Esophagus squamous epithelium (tissue), 5 donors: ENCODE measurements at places on chromosomes 3 and 15.

DNA sequence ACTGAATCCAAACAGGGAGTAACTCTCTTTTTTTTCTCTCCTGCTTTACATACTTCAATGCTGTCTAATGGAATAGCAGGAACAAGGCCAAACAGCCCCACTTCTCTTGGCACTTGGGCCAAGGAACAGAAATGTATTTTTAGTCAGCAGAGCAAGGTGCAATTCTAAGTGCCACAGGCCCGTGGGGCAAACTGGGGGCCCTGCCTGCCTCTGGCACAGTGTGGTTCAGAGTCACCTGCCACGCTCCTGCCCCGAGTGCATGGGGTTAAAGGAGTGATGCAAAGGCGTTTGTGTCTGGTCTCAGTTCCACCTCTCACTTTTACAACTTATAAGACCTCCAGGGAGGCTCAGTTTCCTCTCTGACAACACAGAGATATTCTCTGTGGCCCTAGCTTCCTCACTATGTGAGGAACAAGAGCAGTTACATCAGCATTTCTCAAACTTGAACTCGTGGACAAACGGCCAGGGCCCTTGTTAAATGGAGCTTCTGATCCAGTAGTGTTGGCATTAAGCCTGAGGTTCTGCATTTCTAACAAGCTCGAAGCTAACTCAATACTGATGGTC, 51.3 kb downstream of the LRIG1 start:
- no peak for DNase-seq

DNA sequence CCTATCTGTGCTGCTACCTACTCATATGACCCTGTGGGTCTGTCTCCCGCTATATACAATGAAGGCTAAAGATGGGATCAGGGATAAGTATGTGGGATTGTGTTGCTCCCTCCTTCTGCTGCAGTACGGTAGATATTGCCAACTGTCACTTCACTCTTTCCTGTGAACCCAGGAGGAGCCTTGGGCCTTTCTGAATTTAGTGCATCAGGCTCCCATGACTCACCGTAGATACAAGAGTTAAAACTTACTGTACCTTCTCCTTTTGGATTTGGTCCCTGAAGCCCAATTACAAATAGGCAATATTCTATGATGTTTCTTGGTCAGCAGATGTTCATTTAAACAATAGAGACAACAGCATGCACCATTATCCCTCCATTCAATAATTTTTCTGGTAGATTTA, 27.4 kb downstream of the MITF start:
- no peak for DNase-seq

GRCh38 chr3:196757876-196758739, 18.5 kb downstream of the PAK2 start:
- DNase-seq = no peak

DNA sequence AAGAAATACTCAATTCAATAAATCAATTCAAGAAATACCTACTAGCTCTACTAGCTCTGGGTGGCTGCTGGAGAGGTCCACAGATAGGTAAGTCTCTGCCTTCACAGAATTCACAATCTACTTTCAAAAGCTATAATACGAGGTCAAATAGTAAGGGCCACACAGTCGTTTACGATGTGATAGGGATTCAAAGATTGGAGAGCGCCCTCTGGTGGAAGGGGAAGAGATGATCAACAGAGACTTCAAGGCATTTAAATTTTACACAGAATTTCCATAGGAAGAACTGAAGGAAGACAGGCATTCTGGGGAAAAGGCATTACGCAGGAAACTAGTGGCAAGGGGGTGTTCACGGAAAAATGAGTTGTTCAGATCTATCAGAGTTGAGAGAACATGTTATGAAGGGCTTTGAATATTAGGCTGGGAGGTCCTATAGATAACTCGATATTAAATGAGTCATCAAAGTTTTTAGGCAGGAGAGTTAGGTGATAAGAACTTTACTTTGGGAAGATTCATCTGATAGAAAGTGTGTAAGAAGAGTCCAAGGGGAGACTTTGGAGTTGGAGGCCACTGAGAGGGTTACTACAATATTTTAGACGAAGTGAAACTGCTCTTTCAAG, 128.8 kb downstream of the FRMD5 start:
- no peak for DNase-seq

DNA sequence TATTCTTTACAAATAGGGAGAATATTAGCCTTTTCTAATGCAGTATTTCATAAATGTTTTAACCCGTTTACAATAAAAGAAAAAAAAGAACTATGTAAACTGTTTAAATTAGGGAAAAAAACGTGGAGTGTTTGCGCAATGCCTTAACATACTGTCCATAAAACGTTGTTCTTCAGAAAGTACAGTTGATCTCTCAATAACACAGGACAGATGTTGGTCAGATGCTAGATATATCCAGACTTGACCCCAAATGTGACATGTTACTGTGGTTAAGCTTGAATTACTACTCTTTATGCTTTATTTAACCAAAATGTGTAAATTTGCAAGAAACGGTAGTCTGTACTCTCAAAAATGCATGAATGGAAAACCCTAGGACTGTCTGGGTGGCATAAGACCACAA, 110.3 kb downstream of the PLOD2 start:
- DNase-seq = no peak

DNA sequence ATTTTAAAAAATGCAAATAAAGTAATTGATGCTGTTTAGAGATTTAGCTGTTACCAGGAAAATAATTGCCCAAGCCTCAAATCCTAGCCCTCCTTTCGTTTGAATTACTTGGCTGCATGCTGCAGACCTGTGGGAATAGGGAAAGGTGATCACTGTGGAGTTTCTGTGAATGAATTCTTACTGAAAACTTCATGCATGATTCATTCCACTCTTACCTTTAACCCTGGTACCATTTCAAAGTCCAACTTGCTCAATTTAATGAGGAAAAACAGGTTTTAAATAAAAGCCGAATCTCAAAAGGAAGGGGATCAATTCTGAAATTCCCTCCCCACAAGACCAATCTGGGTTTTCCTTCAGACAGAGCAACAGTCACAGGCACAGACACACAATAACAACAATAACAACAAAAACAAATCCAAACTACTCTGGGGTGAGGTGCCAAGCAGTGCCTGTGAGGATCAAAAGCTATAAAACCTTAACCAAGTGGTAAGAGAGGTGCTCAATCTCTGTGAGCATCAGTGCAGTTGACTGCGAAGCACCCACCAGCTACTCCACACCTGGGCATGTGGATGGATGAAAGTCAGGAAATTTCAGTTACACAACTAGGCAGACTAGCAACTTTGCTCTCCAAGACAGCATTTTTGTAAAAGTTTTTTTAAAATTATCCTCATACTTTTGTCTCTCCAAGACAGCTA, 200.8 kb downstream of the CNTN3 start:
- no peak for DNase-seq

DNA sequence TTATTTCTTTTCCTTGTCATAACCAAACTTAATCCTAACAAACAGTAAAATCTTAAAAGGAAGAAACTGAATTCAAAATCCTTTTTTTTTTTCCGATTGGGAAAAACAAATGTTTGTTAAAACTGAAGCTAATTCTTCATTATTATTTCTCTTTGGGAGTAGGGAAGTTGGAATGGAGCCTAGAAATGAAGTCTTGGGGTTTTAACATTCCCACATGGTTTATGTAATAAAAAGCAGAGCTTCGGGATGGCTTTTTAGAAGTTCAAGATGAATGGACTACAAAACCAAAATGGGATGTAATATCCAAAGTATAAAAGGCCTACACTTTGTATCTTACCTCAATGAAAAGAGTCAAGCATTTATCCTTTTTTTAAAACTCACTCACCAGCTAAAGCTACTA, 189.0 kb upstream of the TMC3 start:
- no peak for DNase-seq

DNA sequence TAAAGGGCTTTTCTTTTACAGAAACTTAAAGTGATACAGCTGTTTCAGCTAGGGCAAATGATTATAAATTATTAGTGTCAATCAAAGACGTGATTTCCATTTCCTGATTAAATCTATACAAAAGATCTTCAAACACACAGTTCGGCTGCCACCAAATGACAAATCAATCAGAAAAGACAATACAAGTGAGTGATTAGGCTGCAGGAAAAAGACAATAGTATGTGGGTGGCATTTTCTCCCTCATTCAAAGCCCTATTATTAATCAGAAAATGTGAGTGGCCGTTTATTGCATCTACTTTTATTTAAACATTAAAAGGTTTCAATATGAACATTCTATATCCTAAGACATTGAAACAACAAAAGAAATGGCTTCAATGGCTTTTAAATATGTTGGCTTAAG, 895.6 kb upstream of the ROBO1 start:
- DNase-seq = no peak

- no peak for DNase-seq
Measured at GRCh38 chr3:12759097-12759679, at the start of gene TMEM40. TMEM40 (minus strand) TSS chr3:12759259; CDS start chr3:12749832, 9,427 bp downstream.
